Stimulated activated CD4-positive, alpha-beta T cell treated with anti-CD3 and anti-CD28 coated beads, Interleukin-15, amount 100 ng/mL, for 1 hour (primary cell): ENCODE measurements at places on chromosomes 4 and X.

DNA sequence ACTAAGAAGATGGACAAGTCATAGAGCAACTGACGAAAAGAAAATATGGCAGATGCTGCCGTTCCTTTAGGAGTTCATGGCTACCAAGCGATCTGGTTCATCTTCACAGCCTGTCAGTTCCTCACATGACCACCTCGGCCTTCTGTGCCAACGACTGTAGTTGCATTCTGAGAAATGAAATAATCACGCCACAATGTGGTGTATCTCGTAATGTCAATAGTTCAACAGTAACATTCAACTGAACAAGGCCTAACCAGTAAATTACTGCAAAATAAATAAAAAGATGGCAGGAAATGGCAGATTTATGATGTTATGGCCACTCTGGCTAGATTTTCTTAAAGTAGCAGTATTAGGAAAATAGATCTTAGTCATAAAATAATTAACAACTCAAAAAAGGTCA lies 4.4 kb downstream of the GPRIN3 start:
- DNase-seq, result no peak

- DNase-seq, result no peak
Observed at GRCh38 chrX:154019061-154019621, 561 bp downstream of the IRAK1 start.

GRCh38 chr4:60400593-60400992 lies 799.5 kb upstream of the ADGRL3 start:
- DNase-seq, result no peak

GRCh38 chr4:121784975-121785374 lies 16.1 kb upstream of the EXOSC9 start:
- no peak for DNase-seq

DNA sequence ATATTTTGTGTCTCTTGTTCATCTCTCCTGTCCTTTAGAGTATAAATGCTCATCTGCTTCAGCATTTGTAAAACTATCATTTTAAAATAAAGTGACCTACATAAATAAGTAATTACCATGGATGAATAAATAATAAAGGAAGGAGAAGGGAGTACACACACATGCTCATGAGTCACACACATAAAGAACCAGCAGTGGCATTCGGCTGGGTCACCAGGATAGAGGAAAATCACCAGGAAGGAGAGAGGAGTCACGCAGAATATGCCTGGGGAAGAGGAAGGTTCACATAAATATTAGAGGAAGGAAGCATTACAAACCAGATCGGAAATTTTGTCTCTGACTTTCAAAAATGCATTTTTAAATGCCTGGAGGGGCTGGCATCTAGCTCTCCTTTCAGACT lies 38.5 kb upstream of the MED14 start:
- DNase-seq, result no peak

DNA sequence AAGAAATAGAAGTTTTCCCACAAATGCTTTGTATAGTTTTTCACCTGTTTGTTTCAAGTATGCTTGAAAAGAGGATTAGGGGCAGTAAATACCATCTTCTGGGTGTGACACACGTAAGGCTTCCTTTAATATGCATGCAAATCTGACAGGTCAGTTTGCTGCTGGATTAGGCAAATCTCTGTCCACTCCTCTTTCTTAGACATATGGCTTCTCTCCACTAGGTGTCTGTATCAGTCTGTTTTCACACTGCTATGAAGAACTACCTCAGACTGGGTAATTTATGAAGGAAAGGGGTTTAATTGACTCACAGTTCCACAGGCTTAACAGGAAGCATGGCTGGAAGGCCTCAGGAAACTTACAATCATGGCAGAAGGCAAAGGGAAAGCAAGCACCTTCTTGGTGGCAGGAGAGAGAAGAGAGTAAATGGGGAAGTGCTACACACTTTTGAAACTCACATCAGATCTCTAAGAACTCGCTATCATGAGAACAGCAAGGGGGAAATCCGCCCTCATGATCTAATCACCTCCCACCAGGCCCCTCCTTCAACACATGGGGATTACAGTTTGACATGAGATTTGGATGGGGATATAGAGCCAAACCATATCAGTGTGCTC lies 66.9 kb downstream of the TAB3 start:
- DNase-seq, result no peak

- DNase-seq, result no peak
Observed at GRCh38 chrX:101057093-101057714, 5.3 kb upstream of the TRMT2B start.

DNA sequence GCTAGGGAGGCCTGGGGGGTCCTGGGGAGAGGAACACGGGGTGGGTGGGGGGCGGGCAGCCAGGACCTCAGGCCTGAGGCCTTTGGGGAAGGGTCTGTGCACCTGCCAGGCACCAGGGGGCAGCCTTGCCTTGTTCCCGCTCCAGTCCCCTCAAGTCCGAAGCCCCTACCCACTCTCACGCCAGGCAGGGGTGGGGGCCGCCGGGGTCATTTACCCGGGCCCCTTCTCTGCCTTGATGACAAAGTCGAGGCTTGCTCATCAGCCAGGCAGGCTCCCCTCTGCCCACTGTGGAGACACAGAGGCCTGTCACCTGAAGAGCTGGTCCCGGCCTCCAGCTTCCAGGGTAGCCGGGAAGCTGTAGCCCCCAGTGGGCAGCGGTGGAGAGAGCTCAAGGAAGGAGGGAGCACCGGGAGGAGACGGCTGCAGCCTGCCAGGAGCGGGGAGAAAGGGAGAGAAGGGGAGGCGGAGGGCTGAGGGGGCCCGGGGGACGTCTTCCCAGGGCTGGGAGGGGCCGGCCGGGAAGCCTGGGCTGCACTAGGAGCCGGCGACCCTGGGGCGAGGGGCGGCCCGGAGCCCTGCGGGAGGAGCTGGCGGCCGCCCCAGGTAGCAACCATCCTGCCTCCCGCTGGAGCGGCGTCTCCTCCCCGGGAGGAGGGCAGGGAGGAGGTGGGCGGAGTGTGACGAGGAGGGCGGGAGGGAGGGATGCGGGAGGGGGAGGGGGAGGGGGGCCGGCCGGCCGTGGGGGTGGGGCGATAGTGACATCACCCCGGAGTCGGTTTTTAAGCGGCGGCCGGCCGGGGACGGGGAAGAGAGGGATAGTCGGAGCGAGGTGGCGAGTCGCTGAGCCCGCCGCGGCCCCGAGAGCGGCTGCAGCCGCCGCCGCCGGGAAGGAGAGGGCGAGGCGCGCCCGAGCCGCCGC lies at the start of gene SLC6A8:
TSS of gene SLC6A8 (plus strand) at position 806 of the 919 bp plus-strand sequence. CDS start 649 bp downstream, outside the sequence.
- DNase-seq, result no peak

DNA sequence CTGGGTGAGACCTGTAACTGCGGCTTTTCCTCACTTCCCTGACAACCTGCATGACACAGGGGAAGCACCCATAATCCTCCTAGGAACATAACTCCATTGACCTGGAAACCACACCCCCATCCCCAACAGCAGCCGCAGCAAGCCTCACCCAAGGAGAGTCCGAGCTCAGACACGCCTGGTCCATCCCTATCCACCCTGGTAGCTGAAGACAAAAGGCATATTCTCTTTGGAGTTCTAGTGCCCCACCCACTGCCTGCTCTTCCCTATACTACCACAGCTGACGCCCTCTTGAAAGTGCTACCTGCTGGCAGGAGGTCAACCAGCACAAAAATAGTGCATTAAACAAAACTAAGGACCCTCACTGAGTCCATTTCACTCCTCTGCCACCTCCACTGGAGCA lies 1080.9 kb upstream of the IGFBP7 start:
- no peak for DNase-seq

DNA sequence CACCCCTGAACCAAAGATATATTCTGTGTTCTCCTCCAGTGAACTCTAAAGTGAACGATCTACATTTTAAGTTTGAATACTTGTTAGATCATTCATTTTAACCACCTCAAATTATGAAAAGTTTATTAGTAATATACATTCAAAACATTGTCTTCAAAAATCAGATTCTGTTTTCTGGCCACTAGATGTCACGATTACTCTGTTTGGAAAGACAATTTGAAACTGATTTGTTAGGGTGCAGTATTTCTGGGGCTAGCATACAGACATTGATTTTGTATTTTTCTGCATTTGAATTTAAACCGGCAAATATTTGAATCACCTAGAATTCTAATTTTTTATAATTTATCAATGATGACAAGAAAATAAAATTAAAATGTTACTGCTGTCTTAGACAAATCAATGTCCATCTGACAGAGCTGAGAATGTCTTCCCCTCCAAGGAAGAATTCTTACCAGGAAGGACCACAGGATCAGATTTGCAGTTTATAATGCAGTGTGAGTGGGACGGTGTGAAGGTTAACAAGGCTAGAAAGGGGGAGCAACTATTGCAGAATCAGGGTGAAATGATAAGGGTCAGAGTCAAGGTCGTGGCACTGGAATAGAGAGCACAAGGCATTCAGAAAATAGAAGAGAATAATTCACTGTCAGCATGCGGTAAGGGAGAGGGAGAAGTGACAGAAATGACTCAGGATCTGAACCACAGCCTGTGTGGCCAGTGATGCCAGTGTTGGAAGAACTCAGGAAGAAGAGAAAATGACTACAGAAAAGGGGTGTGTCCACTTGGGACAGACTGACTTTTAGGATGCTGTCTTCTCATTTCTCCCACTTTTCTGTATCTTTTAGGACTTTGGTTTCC lies 91.6 kb downstream of the ANXA10 start:
- no peak for DNase-seq

- no peak for DNase-seq
Observed at GRCh38 chr4:61750810-61751209, 550.7 kb downstream of the ADGRL3 start.

DNA sequence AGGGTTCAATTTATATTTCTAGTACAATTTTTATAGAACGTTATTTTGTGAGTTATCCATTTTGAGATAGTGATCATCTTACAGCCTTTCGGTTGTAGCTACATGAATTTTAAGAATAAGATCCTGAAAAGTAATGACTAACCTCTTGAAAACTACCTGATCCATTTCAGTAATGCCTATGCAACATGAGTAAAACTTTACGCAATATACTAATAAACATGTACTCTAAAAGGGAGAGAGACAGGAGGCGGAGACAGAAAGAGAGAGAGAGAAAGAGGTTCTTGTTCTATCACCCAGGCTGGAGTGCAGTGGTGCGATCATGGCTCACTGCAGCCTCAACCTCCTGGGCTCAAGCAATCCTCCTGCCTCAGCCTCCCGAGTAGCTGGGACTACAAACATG lies 816.1 kb downstream of the CCSER1 start:
- DNase-seq, result no peak

- no peak for DNase-seq
Observed at GRCh38 chrX:20445109-20445508, 178.4 kb upstream of the RPS6KA3 start.

GRCh38 chrX:57952320-57952678 lies 42.0 kb upstream of the ZXDA start:
- DNase-seq, result no peak

DNA sequence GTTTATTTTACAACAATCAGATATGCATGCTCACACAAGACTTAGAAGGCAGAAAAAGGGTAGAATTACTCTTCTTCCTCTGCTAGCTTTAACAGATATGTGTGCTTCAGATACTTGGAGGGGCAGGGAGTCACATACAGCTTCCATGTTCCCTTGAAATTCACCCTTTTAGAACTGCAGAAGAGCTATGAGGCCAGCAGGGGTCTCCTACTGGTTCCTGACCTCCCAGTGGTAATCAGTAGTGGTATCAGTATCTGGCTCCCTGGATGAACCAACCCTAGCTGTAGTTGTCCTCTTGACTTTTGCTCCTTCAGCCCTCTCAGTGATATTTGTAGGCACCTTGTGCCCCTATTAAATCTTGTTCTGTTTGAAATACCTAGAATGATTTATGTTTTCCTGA lies 81.5 kb downstream of the RCHY1 start:
- DNase-seq, result no peak

DNA sequence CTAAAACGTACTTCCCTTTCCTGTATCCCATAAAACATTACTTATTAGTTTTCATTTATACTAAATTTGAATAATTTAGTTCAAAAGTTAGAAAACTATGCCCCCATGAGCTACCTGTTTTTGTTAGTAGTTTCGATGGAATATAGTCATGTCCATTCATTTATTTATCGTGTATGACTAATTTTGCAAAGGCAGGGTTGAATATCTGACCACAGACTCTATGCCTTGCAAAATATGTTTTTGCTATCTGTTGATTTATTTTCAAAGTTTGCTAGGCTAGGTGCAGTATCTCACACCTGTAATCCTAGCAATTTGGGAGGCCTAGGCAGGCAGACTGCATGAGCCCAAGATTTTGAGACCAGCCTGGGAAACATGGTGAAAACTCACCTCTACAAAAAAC lies 78.4 kb downstream of the PDS5A start:
- no peak for DNase-seq

DNA sequence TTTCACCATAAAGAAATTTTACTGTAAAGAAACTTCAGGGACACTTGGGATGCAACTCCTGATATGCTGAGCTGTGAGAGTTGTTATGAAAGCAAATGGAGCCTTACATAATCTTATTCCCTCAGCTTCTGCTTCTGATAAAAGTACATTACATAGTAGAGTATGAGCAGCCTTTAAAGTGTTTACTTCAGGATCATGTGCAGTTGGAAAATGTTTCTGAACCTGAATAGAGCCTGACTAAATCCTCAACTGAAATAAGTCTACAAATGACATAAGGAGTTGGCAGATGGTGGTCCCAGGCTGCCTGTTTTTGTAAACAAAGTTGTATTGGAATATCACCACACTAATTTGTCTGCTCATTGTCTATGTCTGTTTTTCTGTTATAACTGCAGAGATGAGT lies 19.3 kb downstream of the RASSF6 start:
- no peak for DNase-seq
